ENCODE measurements at places on chromosomes 1 and 21. TPM values are rescaled to one million over a fixed set of nuclear protein-coding genes. Genes with fewer than 3 reads are reported as not detected.

SLC25A34 gene
- total RNA-seq: 0.81 TPM

DNA sequence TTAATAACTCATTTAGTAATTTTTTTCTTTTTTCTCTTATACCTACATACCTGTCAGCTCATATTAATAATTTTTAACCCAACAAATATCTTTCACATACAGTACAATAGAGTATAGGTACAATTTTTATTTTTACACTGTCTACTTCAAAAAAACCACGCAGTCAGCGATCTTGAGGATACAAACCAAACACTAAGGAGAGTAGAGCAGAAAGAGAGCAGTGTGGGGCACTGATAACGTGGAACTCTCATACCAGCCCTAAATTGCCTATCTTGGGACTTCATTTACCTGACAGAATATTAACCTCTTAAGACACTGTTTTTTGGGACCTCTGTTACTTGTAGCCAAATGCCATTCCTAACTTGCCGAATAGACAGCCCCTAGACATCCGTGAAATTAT lies 5.5 kb downstream of the TRMT1L start:
- H3K4me3 ChIP-seq: no peak overlapping the region
- H3K4me1 ChIP-seq: peaks cover 31% of the 10 kb centered on the region
- peaks cover 27% of the 10 kb centered on the region for H3K36me3 ChIP-seq
- H3K27ac ChIP-seq: no peak overlapping the region
- no peak for DNase-seq
- no peaks in the 10 kb centered on the region for H3K27me3 ChIP-seq

- no peaks in the 10 kb centered on the region for H3K36me3 ChIP-seq
- no peaks in the 10 kb centered on the region for H3K27me3 ChIP-seq
- H3K27ac ChIP-seq: no peak overlapping the region
- H3K4me3 ChIP-seq: no peak overlapping the region
- H3K4me1 ChIP-seq: no peaks in the 10 kb centered on the region
- no peak for DNase-seq
Observed at GRCh38 chr1:95368178-95368577, 134.2 kb downstream of the RWDD3 start.

DNA sequence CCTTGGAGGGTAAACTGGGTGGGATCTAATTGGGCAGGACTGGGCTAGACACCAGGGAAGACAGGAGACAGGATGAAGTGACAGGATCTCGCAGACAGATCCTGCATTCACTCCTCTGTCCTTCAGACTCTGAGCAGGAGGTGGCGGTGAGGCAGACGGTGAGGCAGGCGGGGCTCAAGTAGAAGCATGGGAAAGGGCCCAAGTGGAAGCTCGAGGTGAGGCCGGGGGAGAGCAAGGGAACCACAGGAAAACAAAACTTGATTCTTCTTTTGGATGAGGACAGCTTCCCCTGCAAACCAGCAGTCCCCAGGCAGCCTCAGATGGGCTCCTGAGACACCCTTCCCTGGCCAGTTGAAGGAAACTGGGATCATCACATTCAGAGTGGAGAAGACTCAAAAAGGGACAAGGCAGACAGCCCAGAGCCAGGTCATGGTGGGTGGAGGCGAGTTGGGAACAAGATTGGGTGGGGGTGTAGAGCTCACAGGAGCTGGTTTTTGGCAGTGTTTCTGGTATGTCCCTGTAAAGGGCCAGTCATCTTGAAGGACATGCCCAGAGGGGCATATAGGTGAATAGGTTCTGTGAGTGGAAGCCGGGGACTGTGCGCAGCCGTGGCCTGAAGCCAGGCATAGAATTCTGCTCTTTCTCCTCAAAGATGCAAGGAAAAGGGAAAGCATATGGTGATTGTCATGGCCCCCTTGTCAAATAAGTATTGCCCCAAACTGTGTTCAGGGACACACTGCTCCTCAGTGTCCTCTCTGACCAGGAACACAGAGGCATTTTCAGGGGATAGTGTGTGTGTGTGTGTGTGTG lies 18.0 kb downstream of the INKA2 start:
- no peak for DNase-seq
- H3K27ac ChIP-seq: no peak overlapping the region
- peaks cover 7% of the 10 kb centered on the region for H3K36me3 ChIP-seq
- H3K27me3 ChIP-seq: no peaks in the 10 kb centered on the region
- peaks cover 20% of the 10 kb centered on the region for H3K4me1 ChIP-seq

GRCh38 chr1:218867941-218868626 lies 305.6 kb upstream of the LYPLAL1 start:
- no peak overlapping the region for H3K4me3 ChIP-seq
- DNase-seq: no peak
- no peaks in the 10 kb centered on the region for H3K36me3 ChIP-seq
- peaks cover 2% of the 10 kb centered on the region for H3K27me3 ChIP-seq
- no peaks in the 10 kb centered on the region for H3K4me1 ChIP-seq

DNA sequence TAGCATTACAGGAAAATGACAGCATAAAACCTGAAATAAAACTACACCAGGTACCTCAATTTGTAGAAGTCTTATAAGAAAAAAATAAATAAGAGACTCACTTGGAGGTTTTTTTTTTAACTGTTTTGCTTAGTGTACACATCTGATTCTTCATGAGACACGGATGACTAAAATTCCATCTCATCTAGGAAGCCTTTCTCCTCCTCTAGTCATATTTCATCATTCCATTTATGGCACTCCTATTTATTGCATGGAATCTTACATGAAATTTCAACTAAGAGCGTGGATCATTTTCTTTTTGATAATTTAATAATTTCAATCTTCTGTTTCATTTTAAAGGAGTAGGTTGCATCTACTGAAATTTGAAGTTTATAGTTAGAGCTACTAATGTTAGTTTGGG lies 1.6 kb upstream of the PTGS2 start:
- peaks cover 50% of the 10 kb centered on the region for H3K27me3 ChIP-seq
- peaks cover 15% of the 10 kb centered on the region for H3K4me1 ChIP-seq
- no peak for DNase-seq
- H3K36me3 ChIP-seq: no peaks in the 10 kb centered on the region
- no peak overlapping the region for H3K4me3 ChIP-seq
- H3K27ac ChIP-seq: no peak overlapping the region

- peaks cover 84% of the 10 kb centered on the region for H3K4me1 ChIP-seq
- no peaks in the 10 kb centered on the region for H3K27me3 ChIP-seq
- H3K27ac ChIP-seq: peak overlapping the region; percentile 99
- peak; percentile 40 for DNase-seq
- peak overlapping the region; percentile 88 for H3K4me3 ChIP-seq
Observed at GRCh38 chr1:26280333-26281042, 602 bp downstream of the SH3BGRL3 start.

DNA sequence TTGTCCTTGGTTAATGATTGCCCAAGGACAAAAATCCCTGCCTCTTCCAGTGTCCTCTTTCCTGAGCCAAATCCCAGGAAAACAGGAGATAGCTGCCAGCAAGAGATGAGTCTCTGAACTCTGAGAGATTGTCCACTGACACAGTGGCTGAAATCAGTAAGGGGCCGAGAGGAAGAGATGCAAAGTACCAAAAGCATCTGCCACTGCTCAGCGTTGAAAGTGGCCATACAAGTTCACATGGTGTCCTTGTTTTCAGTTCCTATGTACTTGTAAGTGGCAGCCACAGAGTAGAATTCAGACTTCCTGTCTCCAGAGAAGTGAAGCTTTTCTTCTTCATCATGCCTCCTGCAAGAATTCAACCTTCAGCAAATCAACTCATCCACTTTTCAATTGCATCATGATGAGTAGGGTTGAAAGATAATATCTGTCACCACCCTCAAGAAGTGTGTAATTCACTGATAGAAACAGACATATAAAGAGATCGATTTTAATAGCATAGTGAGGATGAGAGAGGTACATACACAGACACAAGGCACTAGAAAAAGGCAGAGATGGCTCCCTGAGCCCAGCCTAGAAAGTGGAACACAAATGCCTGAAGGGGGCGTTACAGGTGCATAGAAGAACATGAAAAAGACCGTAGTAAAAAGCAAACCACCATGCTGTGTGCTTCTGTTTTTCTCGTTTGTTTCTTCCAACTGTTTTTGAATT lies 185.8 kb downstream of the MRPL39 start:
- peaks cover 59% of the 10 kb centered on the region for H3K4me1 ChIP-seq
- no peaks in the 10 kb centered on the region for H3K27me3 ChIP-seq
- peak overlapping the region; percentile 55 for H3K4me3 ChIP-seq
- peaks cover 19% of the 10 kb centered on the region for H3K36me3 ChIP-seq
- peak overlapping the region; percentile 89 for H3K27ac ChIP-seq
